CD4-positive, alpha-beta T cell treated with Interferon alpha-2 for 1 hour (primary cell): ENCODE measurements at places on chromosomes 6 and 20.

GRCh38 chr6:143248359-143248758, 187.7 kb downstream of the AIG1 start:
- DNase-seq = no peak

- no peak for DNase-seq
Observed at GRCh38 chr6:135703621-135704020, 147.9 kb upstream of the PDE7B start.

- no peak for DNase-seq
Observed at GRCh38 chr6:129353067-129353466, 356.9 kb downstream of the ARHGAP18 start.

DNA sequence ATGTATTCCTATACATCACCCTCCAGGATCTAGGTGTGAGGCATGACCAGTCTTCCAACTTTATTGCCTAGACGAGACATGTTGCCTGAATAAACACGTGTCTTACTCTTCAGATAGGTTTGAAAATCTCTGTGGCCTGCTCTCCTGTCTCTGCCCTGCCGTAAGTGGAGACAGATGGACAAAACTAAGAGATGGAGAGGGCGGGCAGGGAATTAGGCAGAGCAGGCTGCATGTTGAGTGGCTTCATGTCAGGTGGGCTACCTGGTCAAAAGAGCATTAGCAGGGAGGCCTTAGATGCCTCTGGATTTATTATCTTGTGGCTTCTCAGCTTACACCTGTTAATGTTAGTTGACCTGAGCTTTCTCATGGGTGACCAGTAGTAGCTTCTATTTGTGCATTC, 59.0 kb upstream of the TULP4 start:
- no peak for DNase-seq

DNA sequence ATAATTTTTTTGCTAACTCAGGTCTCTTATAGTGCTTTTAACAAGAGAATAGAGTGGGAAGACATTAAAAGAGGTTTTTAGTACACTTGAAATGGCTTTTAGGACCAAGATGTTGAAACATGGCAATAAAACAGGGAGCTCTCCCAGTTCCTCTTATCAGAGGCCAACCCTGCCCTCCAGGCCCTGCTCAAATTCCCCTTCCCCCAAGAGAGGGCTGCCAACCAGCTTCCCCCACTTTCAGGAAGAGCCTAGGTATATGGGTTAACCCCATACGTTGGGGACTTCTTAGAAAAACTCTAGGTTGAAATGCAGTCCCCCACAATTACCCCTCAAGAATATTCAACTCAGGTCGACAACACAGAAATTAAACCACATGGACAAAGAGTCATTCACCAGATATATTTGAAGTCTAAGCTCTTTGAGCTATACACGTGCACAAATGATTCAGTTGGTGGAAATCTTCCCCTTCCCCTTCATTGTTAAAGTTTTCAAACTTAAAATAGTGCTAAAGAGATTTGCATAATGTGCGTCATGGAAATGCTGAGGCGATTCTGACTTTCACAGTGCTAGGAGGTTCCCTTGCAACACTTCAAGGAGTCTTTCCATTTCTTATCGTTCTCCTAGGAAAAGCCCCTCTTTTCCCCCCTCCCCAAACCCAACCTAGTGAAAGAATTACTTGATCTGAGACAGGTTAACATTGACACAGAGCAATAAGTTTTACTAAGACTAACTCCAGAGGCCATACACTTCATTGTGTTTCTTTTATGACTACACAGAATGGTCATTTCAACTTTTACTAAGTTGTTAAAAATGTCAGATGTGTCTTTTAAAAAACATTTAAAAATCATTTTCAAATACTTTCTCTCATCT, 49.8 kb upstream of the ENPP5 start:
- DNase-seq = no peak

GRCh38 chr6:96907498-96907897, 9.8 kb upstream of the NDUFAF4 start:
- DNase-seq = no peak

- no peak for DNase-seq
Observed at GRCh38 chr6:133774356-133774755, 114.6 kb upstream of the TCF21 start.

DNA sequence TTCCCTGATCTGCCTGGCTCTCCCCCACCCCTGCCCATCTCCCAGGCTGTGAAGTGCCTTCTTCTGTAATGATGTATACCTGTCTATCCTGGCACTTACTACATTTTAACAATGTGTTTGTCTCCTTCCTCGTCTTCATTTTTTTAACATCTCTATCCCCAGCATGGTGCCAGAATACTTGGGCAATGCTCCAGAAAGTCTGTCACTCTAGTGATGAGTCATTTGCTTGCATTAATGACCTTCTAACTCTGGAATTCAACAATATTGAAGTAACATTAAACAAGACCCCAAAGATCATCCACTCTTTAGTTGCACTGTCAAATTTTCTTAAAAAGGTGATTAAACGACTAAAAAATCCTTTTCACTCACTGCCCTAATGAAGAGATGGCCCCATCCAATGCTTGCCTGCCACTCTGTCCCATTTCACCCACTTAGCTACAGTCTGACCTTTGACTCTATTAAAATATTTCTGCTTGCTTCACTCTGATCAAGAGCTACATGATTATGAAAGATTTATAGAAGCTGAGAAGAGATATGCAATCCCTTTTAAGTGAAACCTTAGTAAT, 7.7 kb upstream of the KLHL31 start:
- DNase-seq = no peak

- DNase-seq = no peak
Observed at GRCh38 chr6:70563530-70563929, 3.2 kb upstream of the SDHAF4 start.

DNA sequence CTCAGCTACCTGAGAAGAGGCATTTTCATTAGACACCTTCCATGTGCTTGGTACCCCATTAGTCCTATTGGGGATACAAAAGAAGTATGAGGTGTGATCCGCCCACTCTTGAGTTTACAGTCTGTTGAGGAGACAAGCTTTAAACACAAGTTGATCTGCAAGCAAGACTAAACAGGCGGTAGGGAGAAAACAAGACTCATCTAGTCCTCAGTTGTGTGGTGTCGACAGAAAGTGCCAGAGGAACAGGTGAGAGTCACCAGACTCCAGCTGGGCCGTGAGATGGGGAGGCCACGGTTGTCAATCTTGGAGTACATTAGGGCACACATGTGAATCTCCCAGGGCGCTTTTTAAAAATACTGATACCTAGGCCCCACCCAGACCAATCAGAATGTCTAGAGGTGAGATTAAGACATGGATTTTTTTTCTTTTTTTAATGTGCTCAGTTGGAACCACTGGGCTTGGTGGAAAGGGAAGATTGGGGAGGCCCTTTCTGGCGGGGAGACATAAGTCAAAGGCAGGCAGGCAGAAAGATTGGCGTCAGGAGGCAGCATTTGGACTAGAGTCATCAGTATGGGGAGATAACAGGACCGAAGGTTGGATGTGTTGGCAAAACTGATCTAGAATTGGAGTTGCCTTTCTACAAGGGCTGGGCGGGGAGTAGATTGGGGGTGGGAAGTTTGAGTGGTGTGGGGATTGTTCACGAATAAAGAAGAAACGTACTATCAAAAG, 10.4 kb downstream of the E2F3 start:
- no peak for DNase-seq

GRCh38 chr20:59095140-59095539, 52.6 kb upstream of the PRELID3B start:
- DNase-seq = no peak

- no peak for DNase-seq
Observed at GRCh38 chr20:39258253-39258652, 296.1 kb downstream of the DHX35 start.

DNA sequence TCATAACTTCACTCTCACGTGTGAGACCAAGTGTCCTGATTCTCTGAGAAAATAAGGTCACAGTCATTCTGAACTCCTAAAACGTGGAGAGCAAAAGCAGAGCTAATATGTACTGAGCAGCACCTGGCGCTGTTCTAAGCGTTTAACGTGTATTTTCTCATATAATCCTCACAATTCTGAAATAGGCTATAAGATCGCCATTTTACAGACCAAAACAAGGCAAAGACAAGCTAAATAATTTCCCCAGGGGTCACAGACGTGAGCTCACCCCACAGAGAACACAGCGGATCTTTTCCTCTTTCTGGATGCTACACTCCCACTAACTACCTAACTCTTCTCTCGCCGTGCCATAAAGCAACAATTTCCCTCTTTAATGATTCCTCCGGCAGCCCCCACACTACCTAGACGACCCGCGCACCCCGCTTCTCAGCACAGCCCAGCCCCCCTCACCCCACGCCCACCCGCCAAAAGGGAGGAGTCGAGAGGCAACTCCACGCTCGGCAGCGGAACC, 636 bp downstream of the SUPT3H start:
- DNase-seq = no peak

DNA sequence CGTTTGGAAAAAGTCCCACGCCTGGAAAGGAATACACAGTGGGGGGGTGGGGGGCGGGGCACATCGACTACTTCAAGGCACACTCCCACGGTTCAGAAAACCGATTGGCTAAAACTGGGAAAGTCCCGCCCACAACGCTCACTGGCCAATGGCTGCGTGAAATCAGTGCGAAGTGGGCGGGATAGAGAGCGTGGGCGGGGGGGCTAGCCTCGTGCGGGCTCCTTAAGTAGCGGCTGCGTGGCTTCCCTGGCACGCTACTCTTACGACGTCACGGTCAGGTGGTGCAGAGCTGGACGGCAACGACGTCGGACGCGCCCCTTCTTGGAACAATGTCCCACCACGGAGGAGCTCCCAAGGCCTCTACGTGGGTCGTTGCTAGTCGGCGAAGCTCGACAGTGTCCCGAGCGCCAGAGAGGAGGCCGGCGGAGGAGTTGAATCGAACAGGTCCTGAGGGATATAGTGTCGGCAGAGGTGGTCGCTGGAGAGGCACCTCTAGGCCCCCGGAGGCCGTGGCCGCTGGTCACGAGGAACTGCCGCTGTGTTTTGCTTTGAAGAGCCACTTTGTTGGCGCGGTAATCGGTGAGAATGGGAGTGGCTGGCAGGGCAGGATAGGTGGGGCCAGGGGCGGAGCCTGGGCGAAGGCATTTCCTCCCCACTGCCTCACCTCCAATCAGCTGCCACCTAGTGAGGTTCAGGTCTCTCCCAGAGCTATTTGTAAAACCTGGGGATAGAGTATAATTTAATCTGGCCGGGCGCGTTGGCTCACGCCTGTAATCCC, at the start of gene DDX43:
DDX43 (plus strand) TSS at position 252 of the 778 bp plus-strand sequence; CDS start at position 330, 78 bp downstream.
- DNase-seq = peak; percentile 76

DNA sequence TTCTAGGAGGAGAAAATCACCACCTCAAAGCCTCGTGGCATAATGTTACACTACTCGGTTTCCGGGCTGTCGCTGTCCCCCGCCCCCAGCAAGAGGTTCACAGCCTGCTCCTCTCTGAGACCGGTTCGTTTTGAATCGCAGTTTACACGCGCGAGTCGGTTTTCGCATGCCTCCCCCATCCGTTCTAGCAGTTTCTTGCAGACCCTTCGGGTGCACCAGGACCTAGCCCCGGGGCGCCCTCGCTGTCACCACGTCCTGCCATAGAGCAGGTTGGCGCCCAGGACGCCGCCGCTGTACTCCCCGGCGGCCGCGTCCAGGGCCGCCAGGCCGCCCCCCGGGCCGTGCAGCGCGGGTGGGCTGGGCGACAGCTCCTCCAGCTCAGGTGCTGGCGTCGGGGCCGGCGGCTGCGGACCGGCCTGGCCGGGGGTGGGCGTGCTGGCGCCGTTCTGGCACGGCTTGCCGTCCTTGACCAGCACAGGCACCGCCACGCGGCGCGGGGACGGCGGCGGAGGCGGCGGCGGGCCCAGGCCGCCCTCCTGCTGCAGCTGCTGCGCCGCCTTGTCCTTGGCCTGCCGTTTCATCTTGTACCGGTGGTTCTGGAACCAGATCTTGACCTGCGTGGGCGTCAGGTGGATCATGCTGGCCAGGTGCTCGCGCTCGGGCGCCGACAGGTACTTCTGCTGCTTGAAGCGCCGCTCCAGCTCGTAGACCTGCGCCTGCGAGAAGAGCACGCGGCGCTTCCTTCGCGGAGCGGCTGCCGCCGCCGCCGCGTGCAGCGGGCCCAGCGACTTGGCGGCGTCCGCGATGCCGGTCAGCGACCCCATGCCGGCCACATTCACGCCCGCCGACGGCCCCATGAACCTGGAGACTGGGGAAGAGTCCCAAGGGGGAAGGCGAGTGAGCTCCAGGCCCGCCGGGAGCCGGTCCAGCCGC, 1.4 kb downstream of the NKX2-4 start:
- peak; percentile 30 for DNase-seq

GRCh38 chr6:149881066-149881766, 16.7 kb downstream of the RAET1E start:
- DNase-seq = no peak

GRCh38 chr6:98847416-98847778, 13.0 kb downstream of the POU3F2 start:
- DNase-seq = no peak

DNA sequence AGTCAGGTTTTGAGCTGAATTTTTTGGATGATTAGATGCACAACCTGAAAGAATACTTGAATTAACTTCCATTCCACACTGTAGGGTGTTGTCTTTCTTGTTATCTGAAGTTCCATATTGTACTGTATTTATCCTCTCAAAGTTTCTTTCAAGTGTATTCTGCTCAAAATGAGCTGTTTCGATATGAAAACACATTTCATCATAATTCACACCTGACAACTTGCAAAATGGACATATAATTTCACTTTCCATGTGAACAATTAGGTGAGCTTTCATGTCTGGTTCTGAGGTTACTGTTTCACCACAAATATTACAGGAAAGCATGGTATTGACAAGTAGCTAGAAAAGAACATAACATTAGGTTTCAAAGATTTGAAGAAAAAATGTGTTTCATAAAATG, 1.7 kb downstream of the ZUP1 start:
- no peak for DNase-seq

DNA sequence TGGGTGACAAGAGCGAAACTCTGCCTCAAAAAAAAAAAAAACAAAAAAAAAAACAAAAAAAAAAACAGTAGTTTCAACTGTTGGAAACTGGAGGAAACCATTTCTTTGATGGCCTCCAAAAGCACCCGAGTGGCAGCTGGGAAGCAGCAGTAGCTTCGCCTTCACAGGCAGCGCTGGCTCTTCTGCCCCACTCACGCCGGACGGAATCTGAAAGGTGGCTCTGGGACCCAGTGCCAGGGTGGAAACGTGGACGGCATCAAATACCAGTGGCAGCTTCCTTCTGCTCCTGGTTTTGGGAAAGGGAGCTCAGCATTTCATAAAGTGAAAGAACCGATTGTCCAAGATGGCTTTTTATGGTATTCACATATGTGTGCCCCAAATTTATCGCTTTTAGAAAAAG, 159.4 kb downstream of the SMOC2 start:
- DNase-seq = no peak

DNA sequence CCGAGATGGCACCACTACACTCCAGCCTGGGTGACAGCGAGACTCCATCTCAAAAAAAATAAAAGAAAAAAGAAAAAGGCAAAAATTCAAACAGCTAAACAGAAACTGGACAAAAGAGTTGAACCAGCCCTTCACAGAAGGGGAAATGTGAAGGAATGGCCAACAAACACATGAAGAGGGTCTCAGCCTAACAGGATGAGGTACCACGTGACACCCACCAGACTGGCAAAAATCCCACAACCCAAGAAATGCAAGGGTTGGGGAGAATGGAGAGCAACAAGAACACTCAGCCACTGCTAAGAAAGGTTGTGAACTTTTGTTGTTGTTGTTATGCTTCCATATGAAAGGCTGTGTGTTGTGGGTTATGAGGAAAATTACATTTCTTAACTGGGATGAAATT, 357.7 kb downstream of the PREX1 start:
- DNase-seq = no peak
